ENCODE measurements at places on chromosomes 4 and X.

- no peak for DNase-seq
Measured at GRCh38 chr4:84159762-84160161, 339.3 kb downstream of the NKX6-1 start.

DNA sequence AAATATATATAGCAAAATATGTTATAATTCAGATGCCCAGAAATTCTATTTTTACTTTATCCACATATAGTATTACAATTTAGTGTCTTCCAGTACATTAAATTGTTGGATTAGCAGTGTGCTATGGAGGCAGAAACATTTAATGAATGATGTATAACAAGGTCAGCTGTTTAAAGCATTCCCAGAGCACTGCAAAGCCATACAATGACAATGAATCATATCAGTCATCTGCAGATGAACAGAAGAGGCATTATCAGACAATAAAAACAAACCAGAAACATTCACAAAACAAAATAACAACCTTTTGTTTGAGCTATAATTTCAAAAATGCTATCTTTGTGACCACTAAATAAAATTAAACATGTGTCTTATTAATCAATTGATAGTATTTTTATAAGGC lies 524.2 kb downstream of the FAT4 start:
- no peak for DNase-seq

- no peak for DNase-seq
Measured at GRCh38 chr4:81486502-81486901, 14.8 kb upstream of the RASGEF1B start.

- no peak for DNase-seq
Measured at GRCh38 chr4:13088726-13089658, 395.1 kb downstream of the RAB28 start.

DNA sequence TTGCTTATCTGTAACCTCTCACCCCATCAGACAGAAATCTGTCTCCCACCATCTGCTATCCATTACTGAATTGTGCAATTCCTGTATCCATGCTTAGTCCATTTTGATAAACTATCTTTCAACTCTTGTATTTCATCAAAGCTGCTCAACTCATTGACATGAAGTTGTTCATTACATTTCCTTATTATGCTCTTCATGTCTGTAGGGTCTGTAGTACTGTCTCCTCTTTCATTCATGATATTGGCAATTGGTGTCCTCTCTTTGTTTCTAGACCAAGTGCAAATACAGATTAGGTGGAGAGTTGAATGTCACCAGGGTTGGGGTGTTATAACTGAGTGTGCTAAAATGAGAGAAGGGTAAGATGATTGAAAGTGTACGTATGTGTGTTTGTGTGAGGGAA lies 69.2 kb upstream of the ADRA2C start:
- DNase-seq = no peak

DNA sequence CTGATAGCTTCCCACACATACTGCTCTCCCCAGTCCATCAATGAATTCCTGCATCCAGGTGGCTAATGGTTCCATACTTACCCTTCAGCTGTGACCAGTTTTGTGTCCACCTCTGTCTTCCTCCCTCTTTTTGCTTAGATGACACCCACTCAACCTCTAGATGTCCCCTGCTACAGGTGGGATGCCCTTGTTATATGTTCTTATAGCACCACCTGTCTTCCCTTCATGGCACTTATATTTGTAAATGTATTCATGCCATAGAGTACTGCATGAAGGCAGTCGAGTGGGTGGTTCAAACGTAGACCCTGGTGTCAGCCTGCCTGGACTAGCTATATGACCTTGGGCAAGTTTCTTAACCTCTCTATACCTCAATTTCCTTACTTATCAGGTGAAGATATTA lies 6.5 kb upstream of the USP46 start:
- no peak for DNase-seq

GRCh38 chrX:95076449-95076848 lies 1402.4 kb downstream of the FAM133A start:
- no peak for DNase-seq

DNA sequence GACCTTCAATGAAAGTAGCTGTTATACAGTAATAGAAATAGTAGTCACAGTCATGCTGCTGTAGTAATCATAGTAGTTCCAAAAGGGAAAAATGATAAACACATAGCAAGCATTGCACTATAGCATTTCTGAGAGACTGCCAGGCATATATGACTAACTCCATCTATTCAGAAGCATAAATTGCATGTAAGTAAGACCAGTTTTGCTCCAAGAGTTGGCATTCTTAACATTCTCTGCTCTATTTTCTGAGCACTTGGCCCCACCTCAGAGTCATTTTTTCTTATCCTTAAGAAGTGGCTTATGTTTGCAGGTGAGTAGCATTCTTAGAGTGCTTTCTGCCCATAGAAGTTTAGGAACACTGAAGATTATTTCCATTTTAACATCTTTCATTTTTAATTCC lies 490.3 kb upstream of the TECRL start:
- no peak for DNase-seq

DNA sequence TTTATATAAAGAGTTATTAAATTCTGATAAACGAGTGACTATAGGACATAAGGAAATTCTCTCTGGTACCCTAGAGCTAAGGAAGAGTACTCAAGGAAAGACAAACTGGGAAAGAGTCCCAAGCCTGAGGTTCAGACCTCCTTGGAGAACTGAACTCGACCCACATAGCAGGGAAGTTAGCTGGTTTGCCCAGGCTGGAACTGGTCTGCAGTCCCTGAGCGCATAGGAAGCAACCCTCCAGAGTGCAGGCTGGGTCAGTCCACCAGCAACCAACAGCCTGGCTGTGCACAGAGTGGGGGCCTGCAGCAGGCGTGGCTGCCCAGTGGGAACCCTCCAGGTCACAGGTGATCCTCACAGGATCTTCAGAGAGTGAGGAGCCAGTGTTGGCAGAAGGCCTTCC lies 114.1 kb downstream of the SOWAHB start:
- no peak for DNase-seq

GRCh38 chr4:6472008-6472386 lies 417 bp downstream of the PPP2R2C start:
- no peak for DNase-seq
